ENCODE measurements at places on chromosomes 7 and 10. TPM values are rescaled to one million over a fixed set of nuclear protein-coding genes. Genes with fewer than 3 reads are reported as not detected.

Gene ASL
- total RNA-seq: 41.0 TPM

Gene ADAMTS14
- total RNA-seq: 0.46 TPM

- DNase-seq: peak; percentile 91
These were observed 63.9 kb downstream of the FOXL3 start for GRCh38 chr7:353746-354325.

Gene NPSR1
- not detected for total RNA-seq

DNA sequence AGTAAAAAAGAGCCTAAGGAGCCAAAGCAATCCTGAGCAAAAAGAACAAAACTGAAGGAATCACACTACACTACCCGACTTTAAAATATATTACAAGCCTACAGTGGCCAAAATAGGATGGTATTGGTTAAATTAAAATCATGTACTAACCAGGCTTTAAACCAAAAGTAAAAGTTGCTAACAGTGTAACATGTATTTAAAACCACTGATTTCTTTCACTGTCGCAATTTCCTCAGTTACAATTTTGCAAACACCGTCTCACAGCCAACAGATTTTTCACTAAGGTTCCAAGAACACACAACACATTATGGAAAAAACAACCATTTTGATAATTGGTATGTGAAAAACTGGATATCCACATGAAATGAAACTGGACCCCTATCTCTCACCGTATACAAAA, 74.0 kb downstream of the JMJD1C start:
- no peak for DNase-seq

DNA sequence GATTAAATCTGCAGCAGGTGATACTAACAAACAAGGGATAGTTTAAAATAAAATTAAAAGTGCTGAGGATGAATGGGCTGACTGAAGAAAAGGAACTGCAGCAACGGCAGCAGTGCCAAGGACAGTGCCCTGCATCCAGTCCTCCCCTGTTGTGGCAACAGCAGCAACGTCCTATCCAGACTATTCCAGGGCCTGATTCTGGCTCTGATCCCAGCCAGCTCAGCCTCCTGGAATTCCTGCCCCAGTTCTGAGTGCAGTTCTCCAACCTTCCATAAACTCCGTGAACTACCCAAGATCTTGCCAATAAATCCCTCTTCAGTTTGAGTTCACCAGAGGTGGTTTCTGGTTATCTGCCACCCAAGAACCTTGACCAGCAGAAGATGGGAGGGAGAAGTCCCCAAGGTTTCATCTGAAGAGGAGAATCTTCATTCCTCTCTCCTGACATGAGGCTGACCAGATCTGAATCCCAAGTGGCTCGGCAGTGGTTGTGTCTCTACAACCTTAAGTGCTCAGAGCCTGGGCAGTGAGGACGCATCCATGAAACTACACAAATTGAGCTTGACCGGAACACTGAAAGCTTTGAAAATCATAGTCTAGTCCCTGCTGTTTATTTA, 115.8 kb downstream of the SORBS1 start:
- DNase-seq: no peak

GRCh38 chr10:48358162-48358561, 51.7 kb downstream of the MAPK8 start:
- DNase-seq: no peak

GRCh38 chr10:97200616-97201015, 14.9 kb upstream of the SLIT1 start:
- no peak for DNase-seq

DNA sequence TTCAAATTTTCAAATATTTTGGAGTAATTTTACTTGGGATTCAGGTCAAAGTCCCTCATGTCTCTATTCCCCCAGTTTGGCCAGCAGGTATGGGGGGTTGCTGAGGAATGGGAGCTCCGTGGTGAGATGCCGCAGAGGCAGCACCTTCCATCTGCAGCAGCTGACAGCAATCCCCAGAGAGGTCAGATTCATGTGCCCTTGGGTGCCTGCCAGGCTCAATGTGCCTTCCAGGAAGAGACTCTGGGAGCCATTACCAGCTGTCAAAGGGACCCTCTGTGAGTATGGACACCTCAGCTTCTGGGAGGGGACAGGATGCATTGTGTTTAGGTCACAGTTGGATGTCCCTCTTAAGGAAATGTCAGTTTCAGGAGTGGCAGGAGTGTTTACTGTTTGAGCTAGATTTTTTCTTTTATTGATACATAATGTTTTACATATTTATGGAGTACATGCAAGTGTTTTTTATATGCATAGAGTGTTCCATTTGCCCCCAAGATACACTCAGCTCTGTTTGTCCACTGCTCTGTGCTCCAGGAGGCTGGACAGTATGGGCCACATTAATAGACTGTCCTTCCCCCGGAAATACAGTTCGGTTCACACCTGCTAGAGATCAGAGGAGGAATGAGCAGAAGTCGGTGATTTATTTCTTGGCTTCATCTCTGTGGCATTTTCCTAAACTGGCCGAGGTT, 75.3 kb upstream of the GRB10 start:
- DNase-seq: no peak

Gene C10orf88
- 6.6 TPM for total RNA-seq

DNA sequence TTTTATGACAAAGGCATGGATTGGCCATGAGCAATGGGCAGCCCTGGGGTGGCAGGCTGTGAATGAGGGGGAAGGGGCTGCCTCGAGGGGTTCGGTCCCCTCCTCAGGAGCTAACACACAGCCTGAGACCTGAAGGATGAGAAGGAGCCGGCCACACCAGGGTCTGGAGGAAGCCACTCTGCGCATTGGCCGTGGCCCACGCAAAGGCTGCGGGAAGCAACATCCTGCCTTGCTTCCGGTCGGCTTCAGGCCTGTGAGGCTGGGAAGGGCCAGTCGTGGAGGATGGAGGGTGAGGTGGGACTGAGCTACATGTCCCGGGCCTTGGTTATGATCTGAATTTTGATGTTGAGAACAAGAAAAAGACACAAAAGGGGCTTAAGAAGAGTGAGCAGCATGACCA, 49.4 kb downstream of the RGS10 start:
- no peak for DNase-seq

DNA sequence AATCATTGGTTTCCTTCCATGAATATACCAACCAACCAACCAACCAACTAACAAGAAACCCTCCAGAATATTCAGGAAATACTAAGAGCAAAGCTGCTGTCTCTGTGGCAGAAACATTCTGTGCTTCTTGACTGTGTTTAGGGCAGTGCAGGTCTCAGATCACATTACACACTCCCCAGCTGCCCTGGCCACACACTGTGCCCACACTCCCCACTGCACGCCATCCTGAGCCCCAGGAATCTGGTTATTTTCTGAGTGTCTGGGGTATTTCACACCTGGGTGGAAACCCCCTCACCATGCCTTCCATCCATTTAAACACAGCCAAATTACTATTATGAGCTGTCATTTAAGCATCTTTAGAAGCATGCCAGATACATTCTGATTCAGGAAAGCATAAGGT, 183.7 kb upstream of the ANK3 start:
- no peak for DNase-seq

Gene PSD
- total RNA-seq: 1.3 TPM

Gene VPS50
- total RNA-seq: 36.8 TPM

GRCh38 chr10:55867848-55868247, 493.2 kb downstream of the ZWINT start:
- DNase-seq: no peak

Gene OPN4
- total RNA-seq: not detected

DNA sequence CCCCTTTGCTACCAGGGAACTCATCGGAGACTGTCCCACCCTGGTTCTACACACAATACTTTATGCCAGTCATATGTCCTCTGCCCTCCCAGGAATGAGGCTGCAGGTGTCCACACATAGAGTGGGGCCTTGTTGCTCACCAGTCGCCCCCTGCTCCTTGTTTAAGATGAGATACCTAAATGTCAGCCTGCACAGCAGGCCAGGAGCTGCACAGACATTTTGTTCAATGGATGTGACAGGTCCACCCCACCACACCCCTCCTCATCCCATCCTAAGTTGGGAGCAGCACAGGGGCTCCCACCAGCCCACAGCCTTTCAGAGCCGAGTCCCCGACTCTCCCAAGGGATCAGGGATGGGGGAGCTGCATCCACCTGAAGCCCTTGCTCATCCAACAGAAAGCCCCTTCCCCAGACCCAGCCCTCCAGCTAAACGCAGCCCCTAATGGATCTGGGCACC, 6.2 kb upstream of the GRID1 start:
- peak; percentile 45 for DNase-seq

DNA sequence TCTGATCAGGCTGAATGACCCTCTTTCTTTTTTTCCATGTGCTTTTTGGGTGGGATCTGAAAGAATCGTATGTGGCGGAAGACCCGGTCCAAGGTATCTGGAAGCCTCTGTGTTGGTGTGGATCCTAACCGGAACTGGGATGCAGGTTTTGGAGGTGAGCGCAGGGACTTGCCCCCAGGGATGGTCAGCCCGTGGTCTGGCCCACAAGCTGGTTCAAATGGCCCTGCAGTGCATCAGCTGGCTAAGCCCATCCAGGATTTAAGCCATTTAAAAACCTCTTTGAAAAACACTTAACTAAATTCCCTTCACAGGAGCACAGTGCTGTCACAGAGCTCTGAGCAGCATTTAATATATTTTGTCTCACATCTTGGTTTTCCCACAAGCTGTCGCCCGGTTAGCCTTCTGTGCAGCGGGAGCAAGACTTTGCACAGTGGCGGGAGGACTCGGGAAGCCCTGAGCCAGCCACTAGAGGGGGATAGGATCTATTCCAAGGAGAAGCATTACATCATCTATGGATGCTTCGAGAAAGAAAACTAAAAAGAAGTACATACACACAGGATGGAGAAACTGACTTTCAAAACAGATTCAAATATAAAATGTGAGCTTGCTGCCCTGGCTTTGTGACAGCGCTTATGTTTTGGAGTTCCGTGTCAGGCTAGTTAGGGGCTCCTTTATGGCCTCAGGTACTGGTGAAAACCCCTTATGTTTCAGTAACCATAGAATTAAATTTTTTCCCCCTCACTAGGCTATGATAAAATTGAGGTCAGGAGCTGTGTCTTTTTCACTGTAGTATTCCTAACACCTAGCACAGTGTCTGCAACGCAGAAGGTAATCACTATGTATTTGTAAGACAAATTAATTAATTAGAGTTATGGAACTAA, 11.3 kb downstream of the CPA2 start:
- DNase-seq: no peak

Gene ARHGEF35
- total RNA-seq: 5.6 TPM

GRCh38 chr10:110324805-110325280, 20.1 kb upstream of the SMNDC1 start:
- no peak for DNase-seq

- DNase-seq: no peak
These were observed 38.6 kb downstream of the NEBL start for GRCh38 chr10:20858292-20859124.

- no peak for DNase-seq
These were observed 112.6 kb downstream of the AOAH start for GRCh38 chr7:36611703-36612102.

- no peak for DNase-seq
These were observed 13.2 kb downstream of the ANK3 start for GRCh38 chr10:60376221-60377041.

DNA sequence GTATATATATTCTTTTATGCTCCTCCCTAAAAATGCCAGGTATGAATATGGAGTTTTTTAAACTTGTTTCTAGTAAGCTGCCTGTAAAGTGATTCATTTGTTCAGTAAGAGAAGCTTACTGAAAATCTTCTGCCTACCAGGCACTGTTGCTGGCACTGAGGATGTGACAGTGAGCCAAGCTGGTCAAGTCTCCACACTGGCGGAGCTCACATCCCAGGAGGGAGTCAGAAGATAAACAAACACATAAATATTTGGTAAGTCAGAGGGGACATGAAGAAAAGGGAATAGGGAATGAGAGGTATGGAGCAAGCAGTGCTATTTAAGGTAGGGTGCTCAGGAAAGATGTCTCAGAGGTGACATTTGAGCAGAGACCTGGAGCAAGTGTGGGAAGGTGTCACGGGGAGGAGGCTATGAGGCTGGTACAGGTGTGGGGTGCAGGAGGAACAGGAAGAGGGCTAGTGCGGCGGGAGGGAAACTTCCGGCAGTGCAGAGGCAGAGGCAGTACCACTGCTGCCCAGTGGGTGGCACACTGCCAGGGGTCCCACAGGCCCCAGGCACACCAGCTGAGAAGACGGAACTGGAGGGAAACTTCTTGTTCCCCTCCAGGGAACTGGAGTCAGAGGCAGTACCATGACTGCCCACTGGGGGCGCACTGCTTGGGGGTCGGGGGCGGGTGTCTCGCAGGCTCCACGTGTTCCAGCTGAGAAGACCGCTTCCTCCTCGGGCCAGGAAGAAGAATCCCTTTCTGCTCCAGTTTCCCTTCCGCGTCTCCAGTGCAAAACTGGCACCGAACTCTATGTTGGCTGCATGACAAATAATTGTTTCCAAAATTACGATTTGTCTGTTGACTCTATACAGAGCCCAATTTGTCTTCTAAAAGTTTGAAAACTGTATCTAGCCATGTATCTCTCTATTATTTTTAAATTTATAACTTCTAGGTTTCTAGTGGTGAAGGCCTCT, 161.0 kb downstream of the TEX36 start:
- no peak for DNase-seq

Gene MYOZ1
- total RNA-seq: 0.54 TPM

- DNase-seq: no peak
These were observed 147.1 kb downstream of the LYZL1 start for GRCh38 chr10:29435809-29436501.

- DNase-seq: no peak
These were observed 40.9 kb downstream of the C1GALT1 start for GRCh38 chr7:7223250-7223649.

DNA sequence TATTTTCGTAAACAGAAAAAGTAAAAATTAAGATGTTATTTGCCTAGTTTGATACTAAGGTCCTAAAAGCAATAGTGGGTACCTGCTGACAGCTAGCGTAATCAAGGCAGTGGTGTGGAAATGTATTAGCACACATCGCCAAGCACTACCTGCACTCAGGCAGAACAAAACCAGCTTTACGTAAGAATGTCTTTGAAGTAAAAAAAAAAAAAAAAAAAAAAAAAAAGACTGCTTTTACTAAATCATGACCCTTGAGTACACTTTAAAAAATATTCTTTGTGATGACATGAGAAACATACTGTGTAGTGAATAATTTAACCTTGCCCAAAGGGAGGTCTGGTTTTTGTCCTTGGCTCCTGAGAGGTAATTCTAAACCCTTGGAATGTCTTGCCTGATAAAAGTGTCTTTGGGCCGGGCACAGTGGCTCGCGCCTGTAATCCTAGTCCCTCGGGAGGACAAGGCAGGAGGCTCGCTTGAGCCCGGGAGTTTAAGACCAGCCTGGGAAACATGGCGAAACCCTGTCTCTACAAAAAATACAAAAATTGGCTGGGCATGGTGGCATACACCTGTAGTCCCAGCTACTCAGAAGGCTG, 12.7 kb downstream of the XRCC2 start:
- DNase-seq: no peak

Gene EPDR1
- total RNA-seq: 12.8 TPM

Gene CNPY1
- total RNA-seq: not detected

GRCh38 chr7:47739301-47739875, 157.5 kb upstream of the TNS3 start:
- DNase-seq: no peak

All from spleen (tissue), 13 donors.